Activated CD4-positive, alpha-beta T cell treated with anti-CD3 and anti-CD28 coated beads, Interleukin-2, amount 50 U/mL, for 48 hours (primary cell): ENCODE measurements at places on chromosomes 12 and 14.
A peak's percentile ranks its signal among the peaks of the same experiment; 100 is the strongest.

- no peak for DNase-seq
These were observed 61.7 kb upstream of the DDX11 start for GRCh38 chr12:31011746-31012566.

DNA sequence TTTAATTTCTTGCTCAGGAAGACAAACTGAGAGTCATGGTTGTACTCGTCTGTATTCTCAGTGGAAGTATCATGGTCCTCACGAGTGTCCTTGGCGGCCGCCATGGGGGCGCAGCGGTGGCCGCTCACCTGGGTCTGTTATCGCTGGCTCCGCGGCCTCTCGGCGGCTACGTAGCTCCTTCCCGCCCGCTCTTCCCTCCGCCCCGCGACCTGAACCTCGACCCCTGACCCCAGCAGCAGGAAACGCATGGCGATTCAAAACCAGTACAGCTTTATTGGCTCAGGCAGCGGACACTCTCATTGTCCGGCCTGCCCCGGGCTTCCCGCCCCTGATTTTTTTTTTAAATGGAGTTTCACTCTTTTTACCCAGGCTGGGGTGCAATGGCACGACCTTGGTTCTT is 80.8 kb downstream of the E2F7 start:
- DNase-seq = no peak

DNA sequence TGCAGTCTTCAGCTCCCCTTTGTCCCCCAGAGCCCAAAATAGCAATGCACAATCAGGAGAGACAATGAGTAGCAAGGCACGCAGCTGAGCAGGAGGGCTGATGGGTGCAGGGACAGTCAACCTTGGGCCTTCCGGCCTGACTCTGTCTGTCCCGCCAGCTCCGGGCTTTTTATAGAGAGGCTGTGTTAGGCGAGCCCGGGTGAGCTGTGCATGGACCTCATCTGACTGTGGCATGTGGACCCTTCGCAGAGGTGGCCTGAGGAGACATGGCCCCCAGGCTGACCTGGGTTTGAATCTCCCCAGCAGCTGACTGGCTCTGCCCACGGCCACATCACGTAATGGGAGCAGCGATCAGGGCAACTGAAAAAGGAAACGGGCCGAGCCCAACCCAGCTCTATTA is 177.9 kb downstream of the TSPAN9 start:
- DNase-seq = no peak

DNA sequence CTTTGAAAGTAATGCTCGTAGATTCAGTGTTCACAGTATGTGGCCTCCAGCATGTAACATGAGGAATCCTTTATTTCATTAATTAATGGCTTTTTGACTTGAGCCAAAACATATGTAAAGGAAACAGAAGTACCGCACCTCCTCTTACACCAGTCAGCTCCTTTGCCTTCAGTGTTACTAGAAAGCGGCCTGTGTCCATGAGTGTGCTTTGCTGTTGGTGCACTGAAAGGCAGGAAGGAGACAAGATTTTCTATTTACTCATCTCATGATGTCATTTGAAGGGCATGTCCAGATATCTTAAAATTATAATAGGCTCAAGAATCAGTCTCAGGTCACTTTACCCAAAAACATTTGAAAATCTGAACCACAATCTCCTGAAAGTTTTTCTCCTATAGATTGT is 9.9 kb upstream of the CCT2 start:
- no peak for DNase-seq

DNA sequence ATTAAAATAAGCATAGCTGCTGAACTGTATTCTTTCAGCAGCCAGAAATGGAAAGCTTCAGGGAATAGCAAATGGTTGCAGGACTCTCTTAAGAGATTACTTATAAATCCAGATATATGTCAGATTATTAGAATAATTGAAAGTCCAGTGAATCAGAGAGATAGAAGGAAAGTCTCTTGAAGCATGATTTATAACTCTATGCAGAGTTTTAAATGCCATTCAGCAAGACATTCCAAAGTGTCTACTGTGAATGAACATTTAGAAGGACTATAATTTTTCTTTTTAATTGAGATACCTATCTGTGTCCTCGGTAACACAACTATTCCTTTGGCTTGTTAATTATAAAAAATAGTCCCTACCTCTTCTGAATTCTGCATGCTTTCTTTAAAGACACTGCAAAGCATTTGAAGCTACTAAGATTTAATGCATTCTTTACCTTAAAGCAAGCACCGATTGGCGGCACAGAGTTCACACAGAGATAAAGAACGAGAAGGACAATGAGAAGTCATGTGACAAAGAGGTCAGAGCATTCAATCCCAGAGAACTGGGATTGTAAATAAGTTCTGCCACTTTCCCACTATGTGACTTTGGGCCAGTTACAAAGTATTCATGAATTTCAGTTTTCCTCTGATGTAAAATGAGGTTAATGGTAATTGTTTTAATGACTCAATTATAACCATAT is 371.0 kb upstream of the ATP2B1 start:
- DNase-seq = no peak

- no peak for DNase-seq
These were observed 330.8 kb downstream of the ADAMTS20 start for GRCh38 chr12:43221216-43221615.

DNA sequence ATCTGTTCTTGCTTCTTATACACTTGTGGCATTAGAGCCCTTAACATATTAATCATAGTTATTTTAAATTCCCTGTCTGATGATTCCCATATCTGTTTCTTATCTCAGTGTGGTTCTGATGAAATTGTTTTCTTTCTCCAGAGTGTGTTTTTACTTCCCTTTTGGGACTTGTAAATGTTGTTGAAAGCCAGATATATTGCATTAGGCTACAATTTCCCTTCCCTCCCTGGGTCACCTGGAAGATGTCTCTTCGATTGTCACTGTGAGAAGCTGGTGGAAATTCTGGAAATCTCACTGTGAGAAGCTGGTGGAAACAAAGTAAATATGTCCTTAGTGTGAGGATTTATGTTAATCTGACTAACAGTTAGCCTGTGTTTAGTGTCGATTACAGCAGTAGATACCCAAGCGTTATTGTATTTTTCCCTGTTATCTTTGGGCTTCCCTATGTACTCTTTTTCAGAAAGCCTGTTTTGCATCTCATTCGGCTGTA is 717.3 kb downstream of the TRHDE start:
- DNase-seq = no peak

DNA sequence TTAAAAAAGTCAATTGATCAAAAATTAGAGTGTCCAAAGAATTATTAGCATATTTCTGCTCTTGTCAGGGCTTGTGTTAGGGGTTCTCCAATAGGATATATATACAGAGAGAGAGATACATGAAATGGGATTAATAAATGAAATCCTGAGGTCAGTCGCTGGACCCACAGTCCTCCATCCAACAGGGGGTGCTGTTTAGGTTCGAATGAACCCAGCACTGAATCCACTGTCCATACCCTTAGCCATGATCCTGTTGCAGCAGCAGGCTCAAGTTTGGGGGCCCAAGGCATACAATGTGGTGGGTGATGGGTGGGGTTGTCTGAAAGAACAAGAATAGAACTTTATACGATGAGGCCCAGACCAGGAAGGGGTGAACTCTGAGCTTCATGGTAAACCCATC is 780 bp upstream of the MYO1H start:
- peak; percentile 19 for DNase-seq

- DNase-seq = no peak
These were observed 223.8 kb downstream of the C12orf75 start for GRCh38 chr12:105554223-105554678.

DNA sequence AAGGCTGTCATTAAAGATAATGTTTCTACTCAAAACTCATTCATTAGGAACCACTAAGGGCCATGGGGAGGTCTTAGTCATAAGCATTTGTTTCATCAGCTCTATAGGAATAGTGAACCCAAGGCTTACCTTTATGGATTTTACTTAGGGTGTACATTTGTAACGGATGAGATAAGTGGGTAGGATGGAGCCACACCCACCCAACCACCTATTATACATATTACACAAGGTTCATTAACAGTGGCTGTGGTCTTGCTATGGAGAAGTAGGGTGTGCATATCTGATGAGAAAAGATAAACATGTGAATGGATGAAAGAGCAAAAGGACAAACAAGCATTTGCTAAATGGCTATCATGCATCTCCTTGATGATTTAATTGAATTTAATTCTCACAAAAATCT is 39.6 kb upstream of the ITPR2 start:
- DNase-seq = no peak

DNA sequence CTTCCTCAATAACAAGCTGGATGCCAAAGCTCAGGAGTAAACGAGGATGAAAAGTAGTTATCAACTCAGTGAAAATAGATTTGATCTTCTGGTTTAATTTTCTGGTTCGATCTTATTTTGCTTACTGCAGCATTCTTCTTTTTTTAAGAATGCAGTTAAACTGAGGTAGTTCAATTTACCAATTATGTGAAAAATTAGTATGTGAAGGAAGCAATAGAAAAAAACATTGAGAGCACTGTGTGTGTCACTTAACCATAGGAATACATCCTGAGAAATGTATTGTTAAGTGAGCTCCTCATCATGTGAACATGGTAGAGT is 111.4 kb upstream of the TSPAN8 start:
- DNase-seq = no peak

- no peak for DNase-seq
These were observed 112.2 kb upstream of the DIO3 start for GRCh38 chr14:101449114-101449513.

GRCh38 chr12:48796976-48797375 is 8.1 kb upstream of the ADCY6 start:
- no peak for DNase-seq
